Gastroesophageal sphincter (tissue), 4 donors: ENCODE measurements at places on chromosomes 4 and X.

DNA sequence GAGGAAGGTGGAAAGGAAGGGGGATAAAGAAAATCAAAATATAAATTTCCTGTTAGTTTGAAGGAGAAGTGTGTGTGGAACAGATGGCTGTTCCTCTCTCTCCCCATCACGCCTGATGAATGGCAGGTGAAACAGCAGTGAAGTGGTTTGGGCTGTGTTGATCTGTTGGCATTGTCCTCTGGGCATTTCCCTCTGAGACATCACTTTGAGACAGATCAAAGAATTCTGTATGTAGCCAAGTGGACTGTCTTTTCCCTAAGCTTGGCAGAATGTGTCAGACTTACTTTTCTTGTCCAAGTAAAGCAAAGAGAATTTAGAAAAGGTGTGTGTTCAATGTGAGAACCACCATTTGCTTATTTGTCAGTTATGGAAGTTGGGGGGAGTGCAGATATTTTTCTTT is 47.5 kb downstream of the SEPTIN11 start:
- no peak for ATAC-seq

- no peak for ATAC-seq
Observed at GRCh38 chrX:110046001-110046400, 43.1 kb downstream of the TMEM164 start.

GRCh38 chr4:182577411-182577810 is 334.2 kb downstream of the TENM3 start:
- ATAC-seq, result no peak

GRCh38 chrX:150761176-150761818 is 68.1 kb downstream of the MTMR1 start:
- ATAC-seq, result peak; percentile 19

GRCh38 chrX:46260499-46260898 is 284.7 kb downstream of the ZNF674 start:
- no peak for ATAC-seq

GRCh38 chrX:39631276-39632229 is 466.2 kb downstream of the BCOR start:
- ATAC-seq, result no peak

DNA sequence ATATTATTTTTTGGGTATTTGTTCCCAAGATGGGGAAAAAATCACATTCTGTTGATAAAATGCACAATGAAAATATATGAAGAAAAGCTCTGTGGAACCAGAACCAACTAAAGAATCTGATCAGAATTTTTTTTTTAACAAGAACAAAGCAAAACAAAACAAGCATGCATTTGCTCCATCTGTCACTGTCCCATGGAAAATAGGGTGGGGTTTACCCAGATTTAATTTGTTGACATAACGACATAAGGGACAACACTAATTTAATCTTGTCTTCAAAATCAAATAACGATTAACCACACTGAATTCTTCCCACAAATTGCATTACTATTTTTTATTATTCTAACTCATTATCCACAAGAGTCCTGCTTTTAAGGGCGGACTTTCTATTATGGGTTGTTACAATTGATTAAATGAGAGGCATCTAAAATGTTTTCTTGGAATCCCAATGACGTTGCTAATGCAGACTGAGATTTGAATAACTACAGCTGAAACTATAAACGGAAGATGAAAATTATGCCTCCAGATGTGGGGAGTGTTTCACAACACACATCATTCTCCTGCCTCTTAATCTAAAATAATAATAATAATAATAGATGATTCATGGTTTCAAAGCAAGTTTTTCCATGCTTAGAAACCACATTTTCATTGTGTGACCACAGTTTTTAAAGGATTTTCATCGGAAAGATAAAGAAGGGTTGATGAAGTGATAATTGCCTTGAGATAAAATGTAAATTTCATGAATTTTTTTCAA is 307.0 kb upstream of the CPEB2 start:
- no peak for ATAC-seq

- no peak for ATAC-seq
Observed at GRCh38 chr4:185165605-185166063, 22.6 kb downstream of the SLC25A4 start.

- ATAC-seq, result no peak
Observed at GRCh38 chr4:115865736-115866135, 752.3 kb upstream of the NDST4 start.

- no peak for ATAC-seq
Observed at GRCh38 chr4:106809076-106809475, 227.0 kb downstream of the DKK2 start.
